ACHN (cell line): ENCODE measurements at places on chromosomes 16 and 17.

GRCh38 chr16:51549836-51550235, 398.8 kb upstream of the SALL1 start:
- no peak for DNase-seq

- DNase-seq = no peak
These were observed 17.3 kb upstream of the SPN start for GRCh38 chr16:29645694-29646187.

DNA sequence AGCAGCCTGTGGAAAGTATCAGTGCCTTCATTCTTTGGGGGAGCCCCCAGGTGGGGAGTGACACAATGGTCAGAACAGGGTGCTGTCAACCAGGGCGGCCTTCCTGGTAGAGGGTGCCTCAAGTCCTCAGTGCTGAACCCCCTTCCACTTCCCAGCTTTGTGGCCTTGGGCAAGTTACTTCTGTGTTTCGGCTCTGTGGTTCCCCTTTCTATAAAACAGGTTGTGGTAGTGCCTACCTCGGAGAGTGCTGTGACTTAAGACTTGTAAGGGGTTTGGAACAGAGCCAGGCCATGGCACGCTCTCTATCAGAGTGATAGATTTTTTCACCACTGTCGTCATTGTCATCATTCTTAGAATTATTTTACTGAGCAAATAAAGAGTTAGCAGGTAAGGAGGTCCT, 141.1 kb downstream of the CCDC182 start:
- no peak for DNase-seq

DNA sequence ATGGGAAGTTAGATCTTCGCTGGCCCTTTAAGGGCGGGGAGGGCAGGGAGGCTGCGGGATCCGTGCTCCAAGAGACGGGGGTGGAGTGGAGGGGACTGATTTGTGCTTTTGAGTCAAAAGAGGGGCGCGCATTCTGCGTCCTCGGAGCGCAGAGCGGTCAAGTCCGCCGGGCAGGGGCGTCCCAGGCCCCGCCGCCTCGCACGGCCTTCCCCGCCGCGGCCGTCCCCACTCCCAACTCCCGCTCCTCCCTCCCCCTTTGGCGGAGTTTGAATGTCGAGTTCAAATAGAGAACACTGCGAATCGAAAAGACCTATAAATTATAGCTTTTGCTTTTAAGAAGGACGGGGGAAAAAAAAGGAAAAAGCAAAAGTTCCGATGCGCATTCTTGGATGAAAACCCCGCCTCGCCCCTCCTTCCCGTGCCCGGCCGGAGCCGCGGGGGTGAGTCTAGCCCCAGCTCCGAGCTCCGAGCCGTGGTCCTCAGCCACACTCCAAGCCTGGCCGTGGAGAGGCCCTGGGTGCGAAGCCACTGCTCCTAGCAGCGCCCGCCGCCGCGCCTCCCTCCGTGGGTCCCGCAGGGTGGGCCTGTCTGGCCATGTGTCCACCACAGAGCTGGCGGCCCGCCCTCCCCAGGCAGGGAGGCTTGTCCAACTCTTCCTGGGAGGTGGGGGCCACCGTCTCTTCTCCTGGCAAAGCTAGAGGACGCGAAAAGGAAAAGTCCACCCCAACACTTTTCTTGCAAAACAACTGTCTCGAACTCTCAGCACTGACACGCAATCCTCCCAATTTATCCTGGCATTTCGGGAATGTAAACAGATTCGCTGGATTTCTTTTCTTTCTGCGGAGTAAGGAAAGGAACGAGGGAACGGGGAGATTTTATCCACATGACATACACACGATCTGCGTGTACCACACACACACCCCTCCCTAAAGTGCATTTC, 3.6 kb downstream of the CBX8 start:
- DNase-seq = no peak

DNA sequence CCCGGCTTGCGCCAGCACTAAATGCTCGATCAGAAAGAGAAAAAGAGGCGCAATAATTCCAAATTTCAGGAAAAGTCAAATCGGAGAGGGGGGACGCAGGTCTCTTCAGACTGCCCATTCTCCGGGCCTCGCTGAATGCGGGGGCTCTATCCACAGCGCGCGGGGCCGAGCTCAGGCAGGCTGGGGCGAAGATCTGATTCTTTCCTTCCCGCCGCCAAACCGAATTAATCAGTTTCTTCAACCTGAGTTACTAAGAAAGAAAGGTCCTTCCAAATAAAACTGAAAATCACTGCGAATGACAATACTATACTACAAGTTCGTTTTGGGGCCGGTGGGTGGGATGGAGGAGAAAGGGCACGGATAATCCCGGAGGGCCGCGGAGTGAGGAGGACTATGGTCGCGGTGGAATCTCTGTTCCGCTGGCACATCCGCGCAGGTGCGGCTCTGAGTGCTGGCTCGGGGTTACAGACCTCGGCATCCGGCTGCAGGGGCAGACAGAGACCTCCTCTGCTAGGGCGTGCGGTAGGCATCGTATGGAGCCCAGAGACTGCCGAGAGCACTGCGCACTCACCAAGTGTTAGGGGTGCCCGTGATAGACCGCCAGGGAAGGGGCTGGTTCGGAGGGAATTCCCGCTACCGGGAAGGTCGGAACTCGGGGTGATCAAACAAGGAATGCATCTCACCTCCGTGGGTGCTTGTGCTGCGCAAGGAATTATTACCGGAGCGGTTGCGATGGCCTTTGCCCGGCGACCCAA, 4.0 kb upstream of the DLX4 start:
- no peak for DNase-seq

DNA sequence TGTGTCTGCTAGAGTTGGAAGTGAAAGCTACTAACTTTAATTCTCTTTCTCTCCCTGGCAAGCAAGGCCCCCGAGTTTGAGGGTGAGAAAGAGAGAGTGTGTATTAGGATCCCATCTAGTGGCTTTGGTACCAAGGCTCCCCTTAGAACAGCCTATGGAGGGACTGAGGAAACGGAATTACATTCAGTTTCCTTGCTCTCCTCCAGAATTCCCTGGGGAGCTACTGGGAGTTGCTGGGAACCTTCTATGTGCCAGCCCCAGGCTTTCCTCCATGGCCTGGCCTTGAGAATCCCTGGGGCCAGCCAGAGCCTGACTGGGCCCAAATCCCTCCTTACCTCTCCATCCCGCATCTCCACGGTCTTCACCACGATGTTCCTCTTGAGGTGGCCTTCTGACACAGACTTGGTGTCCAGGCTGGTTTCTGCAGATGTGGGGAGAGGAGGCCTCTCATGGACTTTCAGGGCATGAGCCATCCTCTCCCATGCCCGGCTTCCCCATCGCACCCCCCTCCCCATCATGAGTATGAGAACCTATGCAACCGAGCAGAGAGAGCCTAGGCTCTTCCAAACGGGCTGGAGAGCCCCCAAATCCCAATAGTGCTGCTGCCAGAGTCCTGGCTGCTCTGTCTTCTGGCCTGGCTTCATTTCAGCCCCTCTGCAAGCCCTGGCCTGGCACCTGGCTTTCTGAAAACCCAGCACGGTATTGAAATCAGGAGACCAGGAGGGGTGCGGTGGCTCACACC, 7.4 kb downstream of the GFAP start:
- DNase-seq = no peak

DNA sequence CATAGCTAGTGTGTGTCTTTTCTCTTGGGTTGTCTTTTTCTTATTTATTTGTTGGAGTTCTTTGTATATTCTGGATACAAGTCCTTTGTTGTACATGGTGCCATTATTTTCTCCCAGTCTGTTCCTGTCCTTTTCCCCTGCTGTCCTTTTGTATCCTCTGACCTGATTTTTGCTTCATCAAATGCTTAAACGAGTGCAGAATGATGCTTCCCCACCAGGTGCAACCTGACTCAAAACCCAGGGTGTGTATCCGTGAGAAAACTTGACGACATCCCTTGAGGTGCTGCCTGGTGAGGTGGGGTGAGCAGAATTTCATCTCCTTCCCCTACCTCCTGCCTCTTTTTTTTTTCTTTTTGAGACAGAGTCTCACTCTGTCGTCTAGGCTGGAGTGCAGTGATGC, 88.6 kb downstream of the NTN1 start:
- DNase-seq = no peak

GRCh38 chr16:85126394-85126704, 14.1 kb upstream of the CIBAR2 start:
- DNase-seq = no peak

DNA sequence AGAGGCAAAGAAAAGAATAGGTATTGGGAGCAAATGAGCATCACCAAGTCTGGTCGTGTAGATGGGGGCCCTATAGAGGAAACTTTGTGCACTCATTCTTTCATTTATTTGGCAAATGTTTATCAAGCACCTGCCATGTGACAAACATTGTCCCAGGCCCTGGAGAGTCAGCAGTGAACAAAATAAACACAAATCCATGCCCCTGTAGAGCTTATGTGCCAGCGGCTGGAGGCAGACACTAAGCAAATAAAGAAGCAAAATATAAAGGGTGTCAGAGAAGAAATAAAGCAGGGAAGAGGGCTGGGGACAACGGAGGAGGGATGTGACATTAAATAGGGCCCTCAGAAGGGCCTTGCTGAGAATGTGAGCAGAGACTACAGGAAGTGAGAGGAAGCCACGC, 45.5 kb downstream of the KATNIP start:
- no peak for DNase-seq
